Breast epithelium (tissue), 4 donors: ENCODE measurements at places on chromosomes 2 and 18. TPM values are rescaled to one million over a fixed set of nuclear protein-coding genes. Genes with fewer than 3 reads are reported as not detected.

- no peak overlapping the region for H3K4me3 ChIP-seq
- no peaks in the 10 kb centered on the region for H3K27me3 ChIP-seq
- H3K27ac ChIP-seq, result no peak overlapping the region
- DNase-seq, result no peak
Measured at GRCh38 chr18:63071701-63072141, 247.8 kb downstream of the BCL2 start.

- H3K27ac ChIP-seq, result no peak overlapping the region
- H3K36me3 ChIP-seq, result no peaks in the 10 kb centered on the region
- DNase-seq, result no peak
- H3K4me1 ChIP-seq, result no peaks in the 10 kb centered on the region
Measured at GRCh38 chr18:31776093-31776492, 15.4 kb upstream of the SLC25A52 start.

- H3K4me3 ChIP-seq, result peak within 1 kb of the TSS; percentile 63
- peaks cover 53% of the 10 kb centered on the region for H3K27me3 ChIP-seq
- no peak for DNase-seq
- H3K27ac ChIP-seq, result no peak within 1 kb of the TSS
- H3K4me1 ChIP-seq, result no peaks in the 10 kb centered on the region
Measured at GRCh38 chr2:86790676-86791572, at the start of gene CD8A. Gene CD8A (minus strand): TSS chr2:86790913. CDS start chr2:86790825, 88 bp downstream.

- DNase-seq, result no peak
- no peaks in the 10 kb centered on the region for H3K4me1 ChIP-seq
- H3K4me3 ChIP-seq, result no peak overlapping the region
Measured at GRCh38 chr2:189594305-189594704, 13.7 kb upstream of the SLC40A1 start.

GRCh38 chr2:170587922-170588321, 127.2 kb upstream of the SP5 start:
- H3K27ac ChIP-seq, result no peak overlapping the region
- H3K4me3 ChIP-seq, result no peak overlapping the region
- no peaks in the 10 kb centered on the region for H3K4me1 ChIP-seq
- no peaks in the 10 kb centered on the region for H3K27me3 ChIP-seq

Gene RFTN2
- 7.6 TPM for total RNA-seq

Gene TBR1
- 0.64 TPM for total RNA-seq

GRCh38 chr2:219656526-219656925, 29.1 kb downstream of the SLC4A3 start:
- H3K4me1 ChIP-seq, result no peaks in the 10 kb centered on the region
- no peak for DNase-seq
- H3K4me3 ChIP-seq, result no peak overlapping the region
- no peak overlapping the region for H3K27ac ChIP-seq
- H3K36me3 ChIP-seq, result no peaks in the 10 kb centered on the region

GRCh38 chr18:39460136-39460535, 1894.5 kb upstream of the CELF4 start:
- DNase-seq, result no peak
- H3K36me3 ChIP-seq, result no peaks in the 10 kb centered on the region
- no peaks in the 10 kb centered on the region for H3K27me3 ChIP-seq
- no peak overlapping the region for H3K4me3 ChIP-seq
- H3K27ac ChIP-seq, result no peak overlapping the region
- no peaks in the 10 kb centered on the region for H3K4me1 ChIP-seq

Gene CRYGC
- not detected for total RNA-seq

DNA sequence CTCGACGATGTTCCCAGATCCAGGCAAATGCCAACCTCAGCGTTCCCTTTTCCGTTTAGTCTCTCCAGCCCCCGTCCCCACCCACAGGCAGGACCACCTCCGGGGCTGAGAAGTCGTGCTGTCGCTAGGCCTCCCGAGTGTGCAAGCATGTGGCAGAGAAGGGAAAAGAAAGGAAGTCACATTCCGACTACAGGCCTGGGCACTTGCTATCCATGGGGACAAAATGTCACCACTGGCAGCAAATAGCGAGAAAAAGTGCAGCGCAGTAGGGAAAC, 420 bp downstream of the PIGN start:
- H3K36me3 ChIP-seq, result no peaks in the 10 kb centered on the region
- no peaks in the 10 kb centered on the region for H3K27me3 ChIP-seq
- H3K4me3 ChIP-seq, result peak overlapping the region; percentile 96
- H3K27ac ChIP-seq, result peak overlapping the region; percentile 87

GRCh38 chr18:74869904-74870863, 272.5 kb downstream of the ZNF407 start:
- H3K4me1 ChIP-seq, result no peaks in the 10 kb centered on the region
- H3K27ac ChIP-seq, result no peak overlapping the region
- no peaks in the 10 kb centered on the region for H3K36me3 ChIP-seq
- no peak overlapping the region for H3K4me3 ChIP-seq

DNA sequence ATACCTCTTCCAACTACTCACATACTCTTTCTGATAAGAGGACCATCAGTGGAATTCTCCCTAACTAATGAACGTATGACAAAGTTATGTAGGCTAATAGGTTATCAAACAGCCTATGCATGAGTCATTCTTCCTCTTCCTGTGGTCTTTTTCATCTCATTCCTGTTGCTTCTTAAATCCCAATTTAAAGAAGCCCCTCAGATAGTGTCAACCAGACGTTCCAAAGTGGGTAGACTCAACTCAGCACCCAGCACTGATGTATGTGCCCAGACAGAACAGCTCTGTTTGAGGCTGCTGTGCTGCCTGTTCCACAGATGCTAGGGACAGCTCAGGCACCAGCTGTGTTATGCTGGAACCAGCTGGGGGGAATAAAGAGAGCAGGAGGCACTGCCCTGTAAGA, 52.6 kb downstream of the CXCR4 start:
- no peak overlapping the region for H3K4me3 ChIP-seq
- no peak for DNase-seq
- H3K27ac ChIP-seq, result no peak overlapping the region

Gene RAB10
- total RNA-seq, result 101 TPM

DNA sequence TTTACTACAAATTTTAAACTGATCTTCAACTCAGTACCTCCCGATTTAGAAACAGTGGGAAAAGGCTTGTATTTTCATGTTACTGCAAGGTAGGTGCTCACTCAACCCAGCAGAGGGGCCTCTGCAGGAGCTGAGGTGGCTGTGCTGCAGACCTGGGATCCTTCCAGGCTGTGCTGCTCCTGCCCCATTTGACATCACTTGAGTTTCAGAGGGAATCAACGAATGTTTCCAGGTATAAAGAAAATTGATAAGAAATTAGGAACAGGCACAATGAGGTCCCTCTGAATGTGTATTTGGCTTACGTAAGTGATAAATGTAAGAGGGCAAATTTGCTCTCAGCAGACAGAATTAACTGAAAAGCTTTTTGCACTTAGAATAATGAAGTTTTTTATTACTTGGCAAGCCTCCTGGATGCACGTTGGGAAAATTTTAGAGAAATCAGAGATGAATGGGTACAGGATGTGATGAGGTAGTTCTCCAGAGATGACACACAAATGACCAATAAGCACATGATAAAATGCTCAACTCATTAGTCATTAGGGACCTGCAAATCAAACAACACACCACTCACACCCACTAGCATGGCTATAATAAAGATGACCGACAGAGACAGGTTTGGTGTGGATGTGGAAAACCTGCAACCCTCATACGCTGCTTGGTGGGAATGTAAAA, 114.0 kb downstream of the NOL10 start:
- no peak for DNase-seq
- no peak overlapping the region for H3K27ac ChIP-seq
- H3K36me3 ChIP-seq, result peaks cover 6% of the 10 kb centered on the region
- no peaks in the 10 kb centered on the region for H3K4me1 ChIP-seq
- no peak overlapping the region for H3K4me3 ChIP-seq

- no peak overlapping the region for H3K27ac ChIP-seq
- DNase-seq, result no peak
- H3K36me3 ChIP-seq, result no peaks in the 10 kb centered on the region
- H3K27me3 ChIP-seq, result no peaks in the 10 kb centered on the region
- H3K4me1 ChIP-seq, result no peaks in the 10 kb centered on the region
Measured at GRCh38 chr2:48316753-48317750, 212.9 kb upstream of the STON1 start.

DNA sequence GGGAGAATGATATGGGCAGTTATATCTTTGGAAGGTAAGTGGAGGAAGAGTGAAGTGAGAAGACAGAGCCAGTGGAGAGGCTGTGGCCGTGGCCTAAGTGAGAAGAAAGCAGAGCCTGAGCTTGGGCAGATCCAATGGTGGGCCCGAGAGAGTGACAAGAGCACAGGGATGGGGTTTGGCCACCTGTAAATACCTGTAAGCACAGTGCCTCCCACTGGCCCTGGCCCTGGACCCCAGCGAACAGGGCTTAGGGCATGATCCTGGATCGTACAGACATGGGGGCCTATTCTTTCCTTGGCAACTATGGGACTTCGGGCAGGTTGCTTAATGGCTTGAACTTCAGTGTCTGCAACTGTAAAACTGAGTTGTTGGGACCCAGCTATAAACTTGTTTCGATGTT, 44.1 kb downstream of the MTCL1 start:
- no peak overlapping the region for H3K27ac ChIP-seq
- no peak for DNase-seq
- H3K27me3 ChIP-seq, result no peaks in the 10 kb centered on the region
- no peak overlapping the region for H3K4me3 ChIP-seq
- no peaks in the 10 kb centered on the region for H3K4me1 ChIP-seq
- H3K36me3 ChIP-seq, result no peaks in the 10 kb centered on the region

GRCh38 chr18:10878703-10879102, 270.7 kb downstream of the PIEZO2 start:
- no peaks in the 10 kb centered on the region for H3K4me1 ChIP-seq
- no peak for DNase-seq
- no peak overlapping the region for H3K4me3 ChIP-seq
- H3K27me3 ChIP-seq, result no peaks in the 10 kb centered on the region

DNA sequence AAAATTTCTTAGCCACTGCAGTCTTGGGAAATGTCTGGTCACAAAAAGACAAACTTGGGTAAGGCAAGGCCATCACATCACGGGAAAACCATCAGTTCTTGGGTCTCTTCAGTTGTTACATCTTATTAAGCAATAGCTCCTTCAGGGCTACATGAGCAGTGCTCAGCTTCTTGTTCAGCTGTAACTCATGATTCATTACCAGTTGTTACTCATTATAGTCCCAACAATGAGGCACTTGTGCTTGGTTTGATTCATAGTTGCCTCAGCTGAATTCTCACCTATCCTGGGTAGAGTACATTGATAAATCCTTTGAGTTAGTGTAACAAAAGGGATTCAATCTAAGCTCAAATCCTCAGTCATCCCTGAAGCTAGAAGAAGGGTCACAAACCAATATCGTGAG, 102.4 kb upstream of the DCC start:
- H3K36me3 ChIP-seq, result no peaks in the 10 kb centered on the region
- DNase-seq, result no peak

- no peak for DNase-seq
- no peak overlapping the region for H3K4me3 ChIP-seq
- H3K4me1 ChIP-seq, result no peaks in the 10 kb centered on the region
- no peaks in the 10 kb centered on the region for H3K27me3 ChIP-seq
- H3K36me3 ChIP-seq, result no peaks in the 10 kb centered on the region
Measured at GRCh38 chr2:66794070-66794469, 359.1 kb downstream of the MEIS1 start.

DNA sequence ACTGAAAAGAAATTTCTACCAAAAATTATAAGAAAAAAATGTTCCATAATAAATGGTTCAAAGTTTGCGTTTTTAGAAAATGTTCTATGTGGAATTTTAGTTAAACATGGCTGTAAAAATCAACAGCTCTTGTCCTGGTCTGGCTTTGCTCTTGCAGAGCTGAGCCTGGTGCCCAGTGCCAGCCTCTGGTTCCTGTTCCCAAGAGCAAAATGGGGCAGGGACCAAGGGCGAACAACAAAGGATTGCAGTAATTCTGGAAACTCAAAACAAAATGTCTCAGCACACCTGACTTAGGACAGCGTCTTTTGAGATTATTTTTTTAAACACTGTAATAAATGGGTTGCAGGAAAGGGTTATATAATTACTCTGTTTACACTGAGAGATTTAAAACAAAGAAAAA, 174.7 kb downstream of the ANAPC1 start:
- no peak overlapping the region for H3K4me3 ChIP-seq
- no peak overlapping the region for H3K27ac ChIP-seq
- no peaks in the 10 kb centered on the region for H3K36me3 ChIP-seq
- H3K27me3 ChIP-seq, result no peaks in the 10 kb centered on the region
- peaks cover 8% of the 10 kb centered on the region for H3K4me1 ChIP-seq

DNA sequence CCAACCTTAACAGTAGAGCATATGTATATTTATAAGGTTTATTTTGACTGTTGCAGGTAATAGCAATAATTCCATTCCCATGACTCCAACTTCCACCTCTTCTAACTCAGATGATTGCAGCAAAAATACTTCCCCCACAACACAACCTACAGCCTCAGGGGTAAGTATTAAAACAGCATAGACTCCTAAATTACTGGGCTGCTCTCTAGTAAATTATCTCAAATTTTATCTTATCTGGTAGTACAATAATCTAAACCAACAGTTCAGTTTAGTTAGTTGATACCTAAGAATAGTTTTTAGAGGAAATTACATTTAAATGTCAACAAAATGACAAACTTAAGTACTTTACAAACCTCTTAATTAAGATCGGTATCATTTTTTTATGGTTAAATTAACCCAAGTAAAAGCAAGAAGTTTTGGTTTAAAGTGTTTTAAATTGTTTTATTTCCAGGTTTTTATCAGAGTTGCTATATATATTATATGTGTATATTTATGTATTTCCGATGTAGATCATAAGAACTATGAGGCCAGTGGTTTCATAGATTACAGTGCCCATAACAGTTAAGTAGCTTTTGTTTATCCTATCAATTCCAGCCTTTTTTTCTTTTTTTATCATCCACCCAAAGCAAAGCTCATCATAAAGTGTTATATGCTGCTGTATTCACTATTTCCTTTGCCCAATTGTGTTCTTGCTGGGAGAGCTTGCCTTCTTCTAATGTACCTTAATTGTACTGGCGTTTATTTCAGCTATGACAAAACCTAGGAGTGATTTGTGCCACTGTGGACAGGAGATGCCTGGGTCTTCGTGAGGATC, 13.7 kb downstream of the GATA6 start:
- no peak overlapping the region for H3K27ac ChIP-seq
- H3K4me3 ChIP-seq, result no peak overlapping the region
- no peaks in the 10 kb centered on the region for H3K4me1 ChIP-seq

DNA sequence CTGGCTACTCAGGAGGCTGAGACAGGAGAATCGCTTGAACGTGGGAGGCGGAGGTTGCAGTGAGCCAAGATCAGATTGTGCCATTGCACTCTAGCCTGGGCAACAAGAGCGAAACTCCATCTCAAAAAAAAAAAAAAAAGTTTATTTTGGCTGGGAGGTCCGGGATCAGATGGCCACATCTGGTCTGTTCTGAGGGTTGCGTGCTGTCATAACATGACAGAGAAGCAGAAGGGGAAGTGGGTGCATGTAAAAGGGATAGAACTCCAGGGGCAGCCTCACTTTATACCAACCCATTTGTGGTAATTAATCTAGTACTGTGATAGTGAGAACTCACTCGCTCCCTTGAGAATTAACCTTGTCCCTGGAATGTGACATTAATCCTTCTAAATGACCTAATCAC, 101.2 kb downstream of the PTPN4 start:
- H3K27ac ChIP-seq, result no peak overlapping the region
- H3K36me3 ChIP-seq, result no peaks in the 10 kb centered on the region
- no peak overlapping the region for H3K4me3 ChIP-seq
- H3K27me3 ChIP-seq, result no peaks in the 10 kb centered on the region
- no peak for DNase-seq
- no peaks in the 10 kb centered on the region for H3K4me1 ChIP-seq

Gene ARHGAP15
- 10.7 TPM for total RNA-seq

- DNase-seq, result peak; percentile 75
- H3K27ac ChIP-seq, result peak overlapping the region; percentile 100
- no peaks in the 10 kb centered on the region for H3K36me3 ChIP-seq
- no peaks in the 10 kb centered on the region for H3K27me3 ChIP-seq
- peak overlapping the region; percentile 100 for H3K4me3 ChIP-seq
Measured at GRCh38 chr2:55051026-55051866, 995 bp upstream of the RTN4 start.

Gene TRIM54
- 0.66 TPM for total RNA-seq
